ENCODE measurements at places on chromosomes 4 and X.

GRCh38 chr4:123162859-123163258 is 233.7 kb upstream of the SPRY1 start:
- no peak for DNase-seq

GRCh38 chr4:151887031-151887815 is 126.4 kb upstream of the GATB start:
- DNase-seq = no peak

GRCh38 chrX:70436343-70436742 is 8.3 kb upstream of the DLG3 start:
- DNase-seq = no peak

DNA sequence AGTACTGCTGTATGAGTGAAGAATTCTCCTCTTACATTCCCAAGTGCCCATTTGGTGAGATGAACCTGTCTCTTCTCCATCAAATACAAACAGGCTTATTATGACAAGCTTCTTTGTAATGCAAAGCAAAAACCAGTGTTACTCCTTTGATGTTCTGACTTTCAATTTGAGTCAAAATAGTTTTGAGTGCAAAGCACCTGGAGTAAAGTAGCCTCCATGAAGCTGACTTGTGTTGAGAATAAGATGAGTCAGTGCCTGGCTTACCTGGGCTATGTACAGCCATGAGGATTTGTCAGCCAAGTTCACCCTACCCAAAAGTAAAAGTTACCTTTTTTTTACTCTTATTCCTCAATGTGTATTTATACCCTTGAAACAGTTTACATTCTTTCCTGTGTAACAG is 132.5 kb upstream of the FMR1 start:
- DNase-seq = no peak

GRCh38 chr4:4260185-4260751 is 12.2 kb upstream of the TMEM128 start:
- no peak for DNase-seq

GRCh38 chr4:42653626-42654560 is 3.0 kb downstream of the ATP8A1 start:
- DNase-seq = no peak

GRCh38 chrX:17689971-17690409 is 47.3 kb upstream of the SCML1 start:
- no peak for DNase-seq

DNA sequence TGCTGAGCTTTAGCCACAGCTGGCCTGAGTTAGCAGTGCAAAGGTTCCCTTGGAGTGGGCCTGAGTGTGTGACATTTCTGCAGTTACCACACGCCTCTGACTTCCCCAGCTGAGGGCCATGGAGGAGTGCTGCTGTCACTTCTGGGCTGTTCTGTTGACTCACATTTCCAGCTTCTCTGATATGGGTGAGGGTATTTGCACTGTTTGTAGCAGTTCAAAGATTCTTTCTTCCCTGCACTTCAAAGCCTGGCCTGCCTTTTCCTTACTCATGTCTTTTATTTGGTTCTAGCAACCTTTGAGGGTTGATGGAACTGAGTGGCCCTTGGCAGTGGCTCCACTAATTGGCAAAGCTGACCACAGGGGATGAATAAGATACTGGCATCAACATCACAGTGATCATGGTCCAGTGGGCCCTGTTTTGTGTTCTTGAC is 26.4 kb upstream of the SCML1 start:
- DNase-seq = no peak

GRCh38 chr4:43754566-43754965 is 694.0 kb downstream of the KCTD8 start:
- no peak for DNase-seq

GRCh38 chr4:7829652-7830580 is 109.7 kb downstream of the AFAP1 start:
- no peak for DNase-seq

- DNase-seq = no peak
These were observed 20.9 kb upstream of the RAB40A start for GRCh38 chrX:103540145-103540544.

GRCh38 chr4:15317246-15317645 is 110.6 kb upstream of the C1QTNF7 start:
- DNase-seq = no peak
